ENCODE measurements at places on chromosomes 5 and 9.

- peak; percentile 81 for DNase-seq
Observed at GRCh38 chr5:96896806-96897205, 20.5 kb downstream of the ERAP2 start.

DNA sequence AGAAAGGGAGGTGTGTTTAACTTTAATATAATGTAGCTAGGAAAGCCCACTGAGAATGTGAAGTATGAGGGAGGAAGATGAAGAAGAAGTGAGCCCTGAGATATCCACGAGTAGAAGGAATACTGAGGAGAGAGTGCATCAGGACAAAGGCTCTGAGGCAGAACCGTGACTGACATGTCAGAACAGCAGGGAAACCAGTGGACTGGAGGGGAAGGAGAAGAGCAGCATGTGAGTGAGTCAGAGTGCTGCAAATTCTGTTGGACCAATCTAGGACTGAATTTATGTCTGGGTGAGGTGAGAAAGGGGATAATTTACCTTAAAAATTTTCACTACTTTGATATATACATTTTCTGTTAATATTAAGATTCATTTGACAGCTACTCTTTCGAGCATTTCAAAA, 110.3 kb downstream of the ST8SIA4 start:
- no peak for DNase-seq

DNA sequence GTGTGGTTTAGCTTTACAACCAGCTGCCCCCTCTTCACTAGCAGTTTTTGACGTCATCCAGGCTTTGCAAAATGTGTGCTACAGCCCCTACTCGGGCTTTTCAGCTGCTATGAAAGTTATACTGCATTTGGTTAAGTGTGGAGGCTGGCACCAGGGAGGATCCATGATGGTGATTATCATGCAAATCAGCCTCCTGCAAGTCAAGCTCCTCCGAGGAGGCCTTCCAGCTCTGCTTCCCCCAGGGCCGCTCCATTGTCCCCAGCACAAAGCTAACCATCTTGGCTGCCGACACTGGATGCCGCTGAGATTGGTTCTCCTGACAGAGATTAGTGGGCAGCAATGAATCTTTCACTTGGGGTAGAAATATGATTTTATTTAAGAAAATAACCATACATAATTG, 159.6 kb downstream of the NR2F1-AS1 start:
- no peak for DNase-seq

DNA sequence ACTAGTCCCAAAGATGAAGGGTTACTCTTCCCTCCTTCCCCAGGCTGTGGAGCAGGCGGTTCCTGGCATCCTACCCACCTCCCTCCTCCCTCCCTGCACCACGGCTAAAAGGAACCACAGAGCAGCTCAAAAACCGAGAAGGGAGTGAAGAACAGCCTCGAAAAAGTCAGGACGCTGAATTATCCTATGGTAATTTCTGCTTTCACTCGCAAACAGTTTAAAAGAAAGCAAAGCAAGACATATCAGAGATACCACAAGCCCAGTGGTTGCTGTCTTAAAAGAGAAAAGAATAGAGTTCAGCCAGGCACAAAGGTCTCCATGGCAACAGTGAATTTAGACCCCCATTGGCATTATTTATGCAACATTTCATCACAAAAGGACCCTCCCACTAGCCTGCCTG, 315.4 kb downstream of the CTNND2 start:
- no peak for DNase-seq

GRCh38 chr5:149671544-149671943, 58.6 kb upstream of the PPARGC1B start:
- DNase-seq: no peak

GRCh38 chr9:123757547-123757946, 172.4 kb downstream of the DENND1A start:
- DNase-seq: no peak

DNA sequence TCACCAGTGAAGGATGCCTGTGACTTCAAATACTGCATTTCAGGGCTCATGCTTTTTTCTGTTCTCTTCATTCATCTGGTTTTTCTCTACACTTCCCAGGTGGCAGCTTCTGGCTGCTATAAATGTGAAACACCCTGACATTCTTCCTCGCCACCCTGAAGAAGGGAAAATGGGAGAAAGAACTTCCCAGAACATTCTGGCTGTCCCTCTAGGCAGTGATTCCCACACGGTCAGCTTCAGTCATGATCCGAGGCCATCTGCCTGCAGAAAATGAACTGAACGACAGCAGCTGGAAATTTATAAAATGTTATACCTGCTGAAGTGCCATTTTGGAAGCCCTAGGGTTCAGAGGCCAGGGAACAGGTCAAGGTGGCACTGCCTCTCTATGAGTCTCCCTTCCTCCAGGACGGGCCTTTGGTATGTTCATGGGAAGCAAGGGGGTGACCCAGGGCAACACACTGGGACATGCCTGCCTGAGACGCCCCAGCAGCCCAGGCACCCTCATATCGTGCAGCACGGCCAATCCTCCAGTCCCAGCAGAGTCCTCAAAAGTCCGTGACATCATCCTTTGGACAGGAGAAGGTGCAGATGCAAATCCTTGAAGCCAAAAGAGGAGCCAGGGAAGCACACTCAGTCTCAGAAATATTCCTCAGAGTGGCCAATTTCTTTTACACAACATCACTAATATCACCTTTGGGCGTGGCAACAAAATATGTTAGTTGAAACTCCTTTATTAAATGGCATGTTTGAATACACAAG, 107.1 kb downstream of the SEMA5A start:
- no peak for DNase-seq

- DNase-seq: no peak
Observed at GRCh38 chr9:81595887-81596543, 93.3 kb downstream of the TLE1 start.

DNA sequence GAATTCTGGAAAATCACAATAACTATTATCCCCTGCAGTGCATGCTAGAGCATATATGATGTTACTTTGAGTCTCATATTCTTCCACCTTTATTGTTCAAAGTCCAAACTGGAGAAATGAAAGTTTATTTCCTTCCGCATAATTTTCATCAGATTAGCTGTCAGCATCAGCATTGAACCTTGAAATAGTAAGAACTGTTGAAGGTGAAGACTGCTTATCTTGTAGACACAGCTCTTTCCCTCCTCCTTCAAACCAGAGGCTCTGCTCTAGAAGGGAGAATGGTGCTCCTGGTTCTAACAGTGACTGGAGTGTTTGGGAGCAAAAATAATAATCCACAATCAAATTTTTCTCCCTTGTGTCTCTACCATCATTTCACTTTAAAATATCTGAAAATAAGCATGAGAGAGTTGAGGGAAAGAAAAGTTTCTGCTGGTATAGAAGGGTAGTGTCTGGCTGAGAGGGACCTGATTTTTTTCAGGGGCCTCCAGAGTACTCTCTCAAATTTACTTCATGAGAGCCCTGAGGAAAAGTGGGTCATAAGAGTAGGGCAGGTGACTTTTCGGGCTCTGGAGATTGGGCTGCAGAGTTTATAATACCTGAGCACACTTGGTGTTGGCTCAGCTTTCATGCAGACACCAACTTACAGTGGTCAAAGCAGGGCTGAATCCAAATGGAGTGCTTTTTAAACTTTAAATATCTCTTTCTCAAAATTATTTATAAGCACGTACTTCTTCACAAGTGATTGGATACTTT, 170.4 kb downstream of the ZDHHC21 start:
- no peak for DNase-seq

DNA sequence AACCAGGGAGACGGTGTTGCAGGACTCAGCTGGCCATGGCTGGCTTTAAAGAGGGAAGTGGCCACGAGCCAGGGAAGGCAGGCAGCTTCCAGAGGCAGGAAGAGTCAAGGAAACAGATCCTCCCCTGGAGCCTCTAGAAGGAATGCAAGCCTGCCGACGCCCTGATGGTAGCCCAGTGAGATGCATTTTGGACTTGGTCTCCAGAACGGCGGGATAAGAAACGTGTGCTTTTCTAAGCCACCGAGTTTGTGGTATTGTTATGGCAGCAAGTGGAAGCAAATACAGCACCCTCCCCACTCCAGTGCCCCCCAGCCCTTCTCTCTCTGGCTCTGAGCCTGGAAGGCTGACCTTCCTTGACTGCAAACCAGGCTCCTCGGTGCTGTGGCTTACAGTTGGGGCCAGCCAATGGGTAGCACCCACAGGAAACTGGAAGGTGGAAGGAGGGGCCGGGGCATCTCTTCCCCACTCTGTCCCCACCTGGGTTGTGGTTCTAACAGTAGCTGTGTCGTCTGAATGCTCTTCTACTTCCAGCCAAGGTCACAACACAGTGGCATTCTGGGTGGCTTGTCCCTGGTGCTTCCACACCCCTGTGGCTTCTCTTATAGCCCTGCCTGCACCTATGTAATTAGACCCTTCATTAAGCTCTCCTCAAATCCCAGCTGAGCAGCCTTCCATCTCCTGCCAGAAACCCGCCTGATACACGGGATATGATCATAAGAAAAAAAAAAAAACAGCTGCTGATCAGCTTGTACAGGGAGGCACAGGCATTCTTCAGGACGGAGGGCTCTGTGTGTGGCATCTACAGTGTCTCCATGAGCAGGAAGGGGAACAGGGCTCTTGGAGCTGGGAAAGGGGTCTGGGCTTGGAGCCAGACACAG, 29.9 kb upstream of the UNC5A start:
- peak; percentile 3 for DNase-seq

- DNase-seq: no peak
Observed at GRCh38 chr5:149113669-149114068, 27.6 kb upstream of the ABLIM3 start.

GRCh38 chr9:38086496-38086895, 17.5 kb upstream of the SHB start:
- no peak for DNase-seq

All from suppressor macrophage (primary cell).